NCI-H1048 (cell line): ENCODE measurements at places on chromosomes 2 and 18.

DNA sequence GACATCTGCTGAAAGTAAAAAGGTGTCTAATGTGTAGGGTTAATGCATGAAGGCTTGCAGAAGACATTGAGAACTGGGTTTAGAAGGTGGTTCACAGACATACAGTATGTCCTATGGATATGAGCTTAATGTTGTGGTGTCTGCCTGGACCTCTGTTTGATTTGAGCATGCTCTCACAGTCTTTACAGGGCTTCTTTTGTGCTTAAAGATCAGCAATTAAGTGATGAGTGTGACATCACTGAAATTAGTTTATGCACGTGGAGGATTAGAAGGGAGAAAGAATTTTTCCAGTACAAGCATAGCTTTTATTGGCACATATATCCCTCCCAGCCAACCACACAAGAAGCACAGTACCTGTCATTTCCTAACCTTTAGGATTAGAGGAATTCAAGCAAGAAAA is 367.5 kb upstream of the RAB12 start:
- no peak for DNase-seq

- no peak for DNase-seq
Observed at GRCh38 chr2:171410624-171411023, 23.2 kb downstream of the METTL8 start.

- no peak for DNase-seq
Observed at GRCh38 chr18:73577365-73577764, 570.3 kb downstream of the FBXO15 start.

- DNase-seq, result no peak
Observed at GRCh38 chr2:2178921-2179320, 152.2 kb downstream of the MYT1L start.

GRCh38 chr2:226798422-226799210 is 1.0 kb downstream of the IRS1 start:
- DNase-seq, result no peak

DNA sequence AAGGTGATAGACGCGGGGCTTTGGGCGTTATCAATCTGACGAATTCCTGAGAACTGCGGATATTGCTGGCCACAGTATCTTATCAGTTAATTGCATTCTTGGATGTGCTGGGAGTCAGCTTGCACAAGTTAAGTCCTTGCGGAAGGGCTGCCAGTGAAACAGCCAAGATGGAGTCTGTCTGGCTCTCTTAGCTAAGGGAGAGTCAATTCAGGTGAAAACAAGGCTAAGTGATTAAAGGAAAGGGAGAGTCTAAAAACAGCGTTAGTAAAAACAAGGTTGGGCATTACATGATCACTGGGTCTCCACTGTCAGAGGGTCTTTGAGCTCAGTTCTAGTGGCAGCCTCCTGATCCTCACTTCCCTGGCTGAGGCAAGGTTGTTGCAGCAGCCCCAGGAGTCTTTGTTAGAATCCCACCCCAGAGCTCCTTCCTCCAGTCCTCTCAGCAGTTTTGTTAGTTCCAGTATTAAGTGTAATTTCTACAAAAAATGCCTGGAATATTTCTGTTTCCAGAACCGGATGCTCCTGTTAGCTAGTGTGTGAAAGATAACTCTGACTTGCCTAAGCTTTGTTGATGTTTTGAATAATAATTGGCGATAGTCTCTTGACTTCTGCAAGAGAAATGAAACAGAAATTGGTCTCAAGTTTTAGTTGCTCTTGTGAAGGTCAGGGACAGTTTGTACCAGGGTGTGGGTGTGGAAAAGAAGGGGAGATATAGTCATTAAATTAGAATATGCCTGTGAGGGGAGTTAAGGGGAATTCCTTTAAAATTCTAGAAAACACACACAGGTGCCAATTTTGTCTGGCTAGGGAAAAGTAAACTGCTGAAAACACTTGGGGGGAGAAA is 10.6 kb downstream of the CFLAR start:
- no peak for DNase-seq

- DNase-seq, result no peak
Observed at GRCh38 chr18:80168982-80169381, 59.9 kb downstream of the ADNP2 start.

GRCh38 chr2:230715201-230715600 is 2.6 kb downstream of the CAB39 start:
- no peak for DNase-seq

- DNase-seq, result no peak
Observed at GRCh38 chr18:78494204-78495085, 485.2 kb upstream of the SALL3 start.

- DNase-seq, result no peak
Observed at GRCh38 chr2:152050341-152050740, 48.5 kb downstream of the CACNB4 start.

DNA sequence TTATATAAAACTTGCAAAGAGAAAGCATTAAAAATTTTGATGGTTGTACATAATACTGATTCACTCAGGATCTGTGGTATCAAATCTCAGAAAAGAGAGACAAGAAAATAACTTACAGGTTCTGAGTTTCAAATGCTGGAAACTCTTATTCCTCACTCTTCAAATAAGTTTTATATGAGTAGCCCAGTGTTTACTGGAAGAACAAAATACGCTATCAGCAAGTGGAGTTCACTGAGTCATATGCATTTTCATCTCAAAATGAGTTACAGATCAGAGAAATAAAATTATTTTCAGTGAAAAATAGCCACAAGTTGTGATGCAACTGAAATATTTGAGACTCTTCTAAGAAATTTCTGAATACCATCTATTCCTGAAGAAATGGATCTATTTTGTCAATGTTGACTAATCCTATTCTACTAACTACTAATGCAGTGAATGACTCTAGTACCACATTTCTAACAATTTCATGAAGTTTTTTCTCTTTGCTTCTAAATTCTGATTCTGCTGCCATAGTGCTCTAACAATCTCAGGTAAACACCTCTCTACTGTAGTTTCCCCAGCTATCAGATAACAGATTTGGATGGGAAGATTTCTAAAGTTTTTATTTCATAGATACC is 391.7 kb downstream of the ZEB2 start:
- DNase-seq, result no peak

DNA sequence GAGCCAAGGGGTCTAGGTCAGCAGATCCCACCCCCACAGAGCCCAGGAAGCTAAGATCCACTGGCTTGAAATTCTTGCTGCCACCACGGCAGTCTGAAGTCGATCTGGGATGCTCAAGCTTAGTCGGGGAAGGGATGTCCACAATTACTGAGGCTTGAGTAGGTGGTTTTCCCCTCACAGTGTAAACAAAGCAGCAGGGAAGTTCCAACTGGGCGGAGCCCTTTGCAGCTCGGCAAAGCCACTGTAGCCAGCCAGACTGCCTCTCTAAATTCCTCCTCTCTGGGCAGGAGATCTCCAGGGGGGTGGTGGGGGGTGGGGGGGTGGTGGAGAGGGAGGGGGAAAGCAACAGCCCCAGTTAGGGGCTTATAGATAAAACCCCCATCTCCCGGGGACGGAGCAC is 419.5 kb downstream of the NUP35 start:
- DNase-seq, result no peak

DNA sequence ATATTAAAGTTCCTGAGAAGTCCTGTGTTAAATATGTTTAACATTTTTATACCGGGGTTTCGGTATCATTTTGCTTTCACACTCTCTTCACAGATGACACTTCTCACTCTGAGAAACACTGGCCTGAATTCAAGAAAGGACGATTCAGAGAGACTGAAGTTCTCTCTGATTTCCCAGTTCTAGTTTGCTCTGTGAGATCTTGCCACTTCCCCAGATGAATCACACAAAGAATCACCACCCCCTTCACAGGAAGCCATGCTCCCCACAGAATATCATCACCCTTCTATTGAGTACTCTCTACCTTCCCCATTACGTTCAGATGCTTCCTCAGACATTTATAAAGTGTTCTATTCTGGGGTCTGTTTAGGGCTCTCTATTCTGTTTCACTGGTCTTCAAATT is 16.1 kb upstream of the CD207 start:
- DNase-seq, result no peak

DNA sequence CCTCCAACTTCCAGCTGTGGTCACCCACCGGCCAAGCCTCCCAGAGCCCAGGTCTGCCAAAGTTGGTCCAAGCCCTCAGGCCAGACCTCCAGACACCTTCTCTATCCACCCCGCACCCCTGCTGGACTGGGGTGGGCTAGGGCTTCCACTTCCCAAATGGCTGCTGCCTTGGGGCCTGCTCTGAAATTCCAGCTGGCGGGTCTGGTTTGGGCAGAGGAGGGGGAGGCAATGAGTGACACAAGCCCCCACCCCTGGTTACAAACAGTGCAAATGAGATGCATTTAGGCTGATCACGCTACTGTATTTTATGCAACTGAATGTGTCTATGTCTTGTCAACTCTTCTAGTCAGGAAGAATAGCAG is 14.6 kb downstream of the POU3F3 start:
- DNase-seq, result no peak

GRCh38 chr2:162579986-162580385 is 236.1 kb downstream of the GCA start:
- DNase-seq, result no peak

DNA sequence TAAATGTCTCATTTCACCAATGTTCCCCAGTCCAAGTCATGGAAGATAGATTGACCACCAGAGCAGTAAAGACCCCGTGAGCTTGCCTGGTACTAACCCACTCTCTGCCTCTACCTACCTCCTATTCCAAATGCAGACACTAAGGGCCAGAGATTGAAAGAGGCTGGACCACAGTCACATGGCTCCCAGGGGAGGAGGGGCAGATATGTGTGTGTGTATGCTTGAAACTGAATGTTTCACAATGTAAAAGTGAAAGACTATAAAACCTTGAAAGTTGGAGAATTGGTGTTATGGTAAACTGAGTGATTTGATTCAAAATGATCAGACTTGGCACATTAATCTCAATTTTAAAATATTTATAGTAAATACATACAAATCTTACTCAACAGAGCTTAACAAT is 21.7 kb upstream of the KLHL29 start:
- DNase-seq, result no peak

GRCh38 chr18:63213331-63213900 is 106.2 kb downstream of the BCL2 start:
- no peak for DNase-seq

DNA sequence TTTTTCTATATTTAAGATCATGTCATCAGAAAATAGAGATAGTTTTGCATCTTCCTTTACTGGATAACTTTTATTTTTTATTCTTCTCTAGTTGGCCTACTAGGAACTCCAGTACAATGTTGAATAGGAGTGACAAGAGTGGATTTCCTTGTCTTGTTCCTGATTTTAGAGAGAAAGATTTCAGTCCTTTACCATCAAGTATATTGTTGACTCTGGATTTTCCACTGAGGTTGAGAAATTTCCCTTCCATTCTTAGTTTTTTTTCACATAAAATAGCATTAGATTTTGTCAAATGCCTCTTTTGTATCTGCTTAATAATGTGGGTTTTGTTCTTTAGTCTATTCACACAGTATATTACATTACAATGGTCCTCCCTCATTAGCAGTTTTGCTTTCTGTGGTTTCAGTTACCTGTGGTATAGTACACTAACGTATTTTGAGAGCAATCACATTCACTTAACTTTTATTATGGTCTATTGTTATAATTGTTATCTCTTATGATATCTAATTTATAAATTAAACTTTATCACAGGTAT is 105.5 kb downstream of the THADA start:
- DNase-seq, result no peak

GRCh38 chr2:212489719-212490346 is 48.8 kb downstream of the ERBB4 start:
- DNase-seq, result no peak

DNA sequence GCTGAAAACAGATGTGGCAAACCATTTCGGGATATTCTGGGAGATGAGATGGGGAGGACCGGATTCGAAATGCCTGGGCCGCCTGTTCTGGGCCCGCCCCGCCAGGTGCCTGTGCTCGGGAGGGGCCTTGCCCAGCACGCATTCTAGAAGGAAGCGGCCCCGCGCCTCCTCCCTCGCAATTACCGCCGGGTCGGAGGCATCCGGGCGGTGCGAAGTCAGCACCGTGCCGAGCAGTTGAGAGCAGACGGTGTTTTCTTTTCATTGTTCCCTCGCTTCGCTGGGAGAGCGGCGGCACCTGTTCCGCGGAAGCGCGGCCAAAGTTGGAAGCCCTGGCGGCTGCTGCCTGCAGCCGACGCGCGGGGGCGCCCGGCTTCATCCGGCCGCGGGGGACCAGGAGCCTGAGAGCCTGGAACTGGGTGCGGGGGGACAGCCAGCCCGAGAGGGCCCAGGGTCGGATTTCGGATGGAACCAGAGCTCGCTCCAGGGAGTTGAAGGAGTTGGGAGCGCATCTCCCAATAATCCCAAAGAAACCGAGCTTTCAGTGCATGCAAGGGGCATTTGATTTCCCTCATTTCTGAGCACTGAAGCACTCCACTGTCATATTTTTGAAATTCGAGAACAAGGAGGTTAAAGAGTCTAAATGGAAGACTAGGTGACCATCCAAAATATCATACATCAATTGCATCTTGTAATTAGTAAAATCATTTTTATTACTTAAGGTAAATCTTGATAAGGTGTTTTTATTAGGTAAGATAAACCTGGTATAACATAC is 241.8 kb upstream of the RAB12 start:
- DNase-seq, result no peak

DNA sequence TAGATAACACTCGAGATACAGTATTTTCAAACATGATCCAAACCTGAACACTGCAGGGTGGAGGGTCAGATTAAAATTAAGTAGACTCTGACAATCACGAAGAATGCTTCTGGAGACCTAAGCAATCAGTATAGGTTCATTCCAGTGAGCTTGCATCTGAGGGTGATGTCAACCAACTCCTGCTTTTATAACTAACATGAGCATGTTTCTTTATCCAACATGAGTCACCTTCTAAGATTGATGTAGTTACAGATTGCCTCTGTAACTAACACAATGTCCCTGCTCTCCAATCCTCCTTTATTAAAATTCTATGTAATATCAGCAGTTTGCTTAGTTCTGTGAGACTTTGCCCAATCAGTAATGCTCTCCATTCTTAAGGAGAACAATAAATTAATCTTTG is 225.7 kb downstream of the ARL6IP6 start:
- no peak for DNase-seq

- no peak for DNase-seq
Observed at GRCh38 chr2:236815746-236816145, 246.1 kb downstream of the ACKR3 start.

DNA sequence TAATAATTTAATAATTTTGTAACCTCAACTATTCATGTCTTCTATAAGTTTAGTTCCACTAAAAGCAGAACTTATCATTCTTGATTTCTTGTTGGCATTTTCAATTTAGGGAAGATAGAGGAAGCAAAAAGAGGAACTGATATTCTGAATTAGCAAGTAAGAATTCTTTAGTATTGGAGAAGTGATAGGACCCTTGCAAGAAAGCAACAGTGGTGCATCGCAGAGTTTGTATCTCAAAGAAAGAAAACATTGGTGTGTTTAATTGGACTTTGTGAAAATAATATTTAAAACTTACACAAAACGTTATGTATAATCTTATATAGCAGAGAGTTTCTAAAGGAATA is 36.5 kb upstream of the TNFRSF11A start:
- no peak for DNase-seq

- DNase-seq, result no peak
Observed at GRCh38 chr2:11837875-11838734, 91.7 kb downstream of the LPIN1 start.

- no peak for DNase-seq
Observed at GRCh38 chr2:232506709-232507108, 13.5 kb upstream of the PRSS56 start.
